Stimulated activated CD4-positive, alpha-beta T cell treated with anti-CD3 and anti-CD28 coated beads, Interleukin-4, amount 100 ng/mL, for 24 hours (primary cell): ENCODE measurements at places on chromosomes 6 and 20.

- DNase-seq: no peak
Observed at GRCh38 chr6:139371421-139372203, 2.8 kb downstream of the CITED2 start.

DNA sequence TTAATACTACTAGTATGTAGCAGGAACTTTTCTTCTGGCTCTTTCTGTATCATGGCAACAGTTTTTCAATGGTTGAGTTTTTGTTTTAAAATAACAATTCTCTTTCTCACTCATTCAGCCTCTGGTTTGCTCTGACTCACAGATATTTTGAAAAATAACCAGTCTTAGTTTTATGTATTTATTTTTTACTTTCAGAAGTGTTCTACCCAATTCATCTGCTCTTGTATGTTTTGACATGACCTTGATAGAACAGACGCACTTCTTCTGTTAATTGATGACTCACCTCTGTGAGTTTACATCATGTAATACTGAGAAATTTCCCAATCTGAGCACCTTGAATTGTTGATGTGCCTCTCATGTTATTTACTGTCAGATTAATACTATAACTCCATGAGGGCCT is 178.9 kb downstream of the SASH1 start:
- DNase-seq: no peak

- no peak for DNase-seq
Observed at GRCh38 chr6:40383348-40384115, 203.6 kb downstream of the LRFN2 start.

GRCh38 chr6:169406034-169406433 is 152.4 kb upstream of the THBS2 start:
- no peak for DNase-seq

GRCh38 chr20:32366380-32366779 is 8.2 kb downstream of the ASXL1 start:
- DNase-seq: no peak

DNA sequence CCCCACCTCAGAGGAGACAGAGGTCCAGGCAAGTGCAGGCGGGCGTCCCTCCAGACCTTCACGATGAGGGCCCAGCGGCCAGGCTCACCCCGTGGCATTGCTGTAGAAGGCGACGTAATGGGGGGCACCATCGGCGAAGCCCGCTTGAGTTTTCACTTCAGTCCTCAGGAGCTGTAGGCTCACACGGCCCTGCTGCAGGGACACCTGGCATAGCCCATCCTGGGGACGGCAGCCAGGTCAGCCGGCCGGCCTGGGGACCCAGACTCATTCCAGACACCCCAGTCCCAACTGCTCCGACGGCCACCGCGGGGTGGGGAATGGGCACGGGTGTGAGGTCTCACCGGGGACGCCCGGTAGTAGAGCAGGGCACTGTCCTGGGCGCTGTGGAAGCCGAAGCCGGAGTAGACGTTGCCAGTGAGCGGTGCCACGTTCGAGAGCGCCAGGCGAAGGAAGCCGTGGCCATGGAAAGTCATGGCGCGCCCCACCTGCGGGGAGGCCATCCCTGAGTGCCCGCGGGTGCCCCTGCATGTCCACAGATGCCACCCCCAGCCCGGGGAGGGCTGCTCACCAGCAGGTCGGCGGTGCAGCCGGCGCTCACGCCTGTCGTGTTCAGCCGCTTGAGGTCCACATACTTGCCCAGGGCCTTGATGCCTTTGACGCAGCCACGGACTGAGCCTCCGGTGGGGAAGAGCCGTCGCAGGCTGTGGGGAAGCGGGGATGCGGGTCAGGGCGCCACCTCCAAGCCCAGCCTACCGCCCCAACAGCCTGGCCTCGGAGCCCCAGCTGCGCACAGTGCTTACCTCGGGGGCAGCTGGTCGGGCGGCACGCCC is 9.2 kb downstream of the ADRM1 start:
- DNase-seq: no peak
